Activated CD4-positive, CD25-positive, alpha-beta regulatory T cell (primary cell): ENCODE measurements at places on chromosomes 16 and 17.

DNA sequence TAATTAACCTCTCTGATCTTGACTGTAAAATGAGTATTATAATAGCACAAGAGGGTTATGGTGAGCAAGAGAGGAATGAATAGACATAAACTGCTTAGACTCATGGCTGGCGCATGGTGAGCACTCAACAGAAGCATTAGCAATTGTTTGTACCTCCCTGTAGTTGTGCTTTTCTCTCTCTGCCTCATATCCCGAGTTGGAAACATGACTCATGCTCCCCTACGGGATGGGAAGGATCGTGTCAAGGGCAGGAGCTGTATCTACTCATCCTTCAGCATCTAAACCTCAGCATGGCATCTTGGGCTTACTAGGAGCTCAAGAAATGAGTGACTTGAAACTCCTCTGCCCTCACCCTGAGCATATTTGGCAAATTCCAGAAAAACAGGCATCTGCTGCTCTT, 299.6 kb downstream of the MAP2K4 start:
- no peak for DNase-seq

DNA sequence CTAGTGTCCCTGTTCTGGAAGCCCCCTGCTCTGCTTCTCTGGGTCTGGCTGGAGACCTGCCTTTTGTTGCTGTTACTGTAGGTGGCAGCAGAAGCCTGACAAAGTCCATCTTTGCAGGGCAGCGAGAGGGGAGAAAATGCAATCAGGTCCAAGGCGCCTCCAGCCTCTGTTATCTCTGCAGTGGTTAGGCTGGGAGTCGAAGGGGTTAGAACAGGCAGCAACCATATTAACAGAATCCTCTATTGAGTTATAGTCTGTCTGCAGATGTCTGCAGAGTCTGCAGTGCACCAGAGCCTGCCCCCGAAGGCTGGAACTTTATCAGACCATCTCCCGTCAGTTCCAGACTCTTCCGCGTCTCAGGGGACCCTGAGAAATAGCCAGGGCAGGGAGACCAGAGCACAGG, 404.9 kb upstream of the EEF2KMT start:
- no peak for DNase-seq

- no peak for DNase-seq
Measured at GRCh38 chr16:57574086-57574485, 31.6 kb downstream of the ADGRG5 start.

DNA sequence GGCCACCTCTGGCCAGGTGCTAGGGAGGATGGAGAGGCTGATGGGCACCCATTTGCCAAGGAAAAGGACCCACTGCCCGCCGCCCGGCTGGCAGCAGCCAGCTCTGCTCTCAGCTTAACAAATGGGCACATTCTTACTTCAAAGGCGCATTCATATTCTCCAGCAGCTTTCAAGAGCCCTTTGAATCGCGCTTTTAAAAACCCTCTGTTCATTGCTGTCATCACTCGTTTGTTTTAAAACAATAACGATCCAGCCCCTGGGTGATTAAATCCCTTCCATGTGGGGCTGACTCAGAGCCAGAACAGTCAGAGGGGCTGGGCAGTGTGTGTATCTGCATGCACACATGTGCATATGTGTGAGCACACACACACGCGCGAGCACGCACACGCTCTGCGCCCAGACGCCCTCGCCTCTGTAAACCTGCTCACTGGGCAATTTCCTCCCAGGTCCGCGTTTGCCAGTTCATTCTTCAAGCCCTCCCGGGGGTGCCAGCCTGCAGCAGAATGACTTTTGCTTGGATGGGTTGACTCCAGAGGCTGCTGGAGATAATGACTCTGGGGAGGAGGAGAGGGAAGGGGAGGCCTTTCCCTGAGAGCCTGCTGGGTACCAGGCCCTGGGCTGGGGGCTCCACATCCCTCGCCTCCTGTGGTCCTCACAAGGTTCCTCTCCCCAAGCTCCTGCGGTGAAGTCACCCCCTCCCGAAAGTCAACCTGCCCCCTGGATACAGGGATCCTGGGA, 133.1 kb downstream of the SDK2 start:
- no peak for DNase-seq

DNA sequence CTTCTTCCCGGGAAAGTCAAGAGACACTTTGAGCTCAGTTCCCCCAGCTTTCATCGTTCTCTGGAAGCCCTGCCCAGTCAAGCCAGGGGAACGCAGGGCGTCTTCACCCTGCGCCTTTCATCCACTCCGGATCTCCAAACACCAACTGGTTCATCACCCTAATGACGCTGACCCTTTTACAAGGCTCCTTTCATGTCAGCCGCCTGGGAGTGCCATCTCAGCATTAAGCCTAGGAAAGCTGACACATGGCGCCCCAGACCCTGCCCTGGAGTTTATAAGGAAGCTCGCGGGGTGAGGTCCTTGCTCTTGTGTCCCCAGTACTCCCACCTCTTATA, 594 bp upstream of the DNAJC7 start:
- no peak for DNase-seq

DNA sequence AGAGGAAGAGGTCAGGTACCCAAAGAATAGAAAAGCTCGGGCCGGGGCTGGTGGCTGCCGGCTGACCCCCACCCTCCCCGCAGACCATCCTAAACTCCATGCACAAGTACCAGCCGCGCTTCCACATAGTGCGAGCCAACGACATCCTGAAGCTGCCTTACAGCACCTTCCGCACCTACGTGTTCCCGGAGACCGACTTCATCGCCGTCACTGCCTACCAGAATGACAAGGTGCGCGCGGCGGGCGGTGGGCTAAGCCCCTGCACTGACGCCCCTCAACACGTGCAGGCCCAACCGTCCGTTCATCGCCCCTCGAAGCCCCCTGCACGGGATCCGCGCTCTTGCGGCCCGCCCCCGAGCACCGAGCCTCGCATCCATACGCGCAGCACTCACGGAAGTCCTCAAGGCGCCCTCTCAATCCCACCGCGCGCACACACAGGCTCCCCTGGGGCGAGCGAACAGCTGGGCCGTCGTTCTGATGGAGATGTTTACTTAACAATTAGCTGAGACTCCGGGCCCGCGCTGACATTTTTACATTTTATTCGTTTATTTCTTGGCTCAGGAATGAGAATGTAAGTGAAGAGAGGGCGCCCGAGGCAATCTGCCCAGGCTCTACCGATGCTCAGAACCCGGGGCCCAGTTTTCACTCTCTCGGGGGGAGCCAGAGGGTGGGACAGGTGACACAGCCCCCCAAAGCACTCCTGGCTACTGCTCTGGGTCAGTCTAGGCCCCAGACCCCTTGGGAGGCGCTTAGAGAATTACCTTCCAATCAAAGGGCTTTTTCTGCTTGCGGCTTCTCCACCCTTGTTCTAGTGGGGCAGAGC, 3.5 kb downstream of the TBX2 start:
- DNase-seq: no peak

DNA sequence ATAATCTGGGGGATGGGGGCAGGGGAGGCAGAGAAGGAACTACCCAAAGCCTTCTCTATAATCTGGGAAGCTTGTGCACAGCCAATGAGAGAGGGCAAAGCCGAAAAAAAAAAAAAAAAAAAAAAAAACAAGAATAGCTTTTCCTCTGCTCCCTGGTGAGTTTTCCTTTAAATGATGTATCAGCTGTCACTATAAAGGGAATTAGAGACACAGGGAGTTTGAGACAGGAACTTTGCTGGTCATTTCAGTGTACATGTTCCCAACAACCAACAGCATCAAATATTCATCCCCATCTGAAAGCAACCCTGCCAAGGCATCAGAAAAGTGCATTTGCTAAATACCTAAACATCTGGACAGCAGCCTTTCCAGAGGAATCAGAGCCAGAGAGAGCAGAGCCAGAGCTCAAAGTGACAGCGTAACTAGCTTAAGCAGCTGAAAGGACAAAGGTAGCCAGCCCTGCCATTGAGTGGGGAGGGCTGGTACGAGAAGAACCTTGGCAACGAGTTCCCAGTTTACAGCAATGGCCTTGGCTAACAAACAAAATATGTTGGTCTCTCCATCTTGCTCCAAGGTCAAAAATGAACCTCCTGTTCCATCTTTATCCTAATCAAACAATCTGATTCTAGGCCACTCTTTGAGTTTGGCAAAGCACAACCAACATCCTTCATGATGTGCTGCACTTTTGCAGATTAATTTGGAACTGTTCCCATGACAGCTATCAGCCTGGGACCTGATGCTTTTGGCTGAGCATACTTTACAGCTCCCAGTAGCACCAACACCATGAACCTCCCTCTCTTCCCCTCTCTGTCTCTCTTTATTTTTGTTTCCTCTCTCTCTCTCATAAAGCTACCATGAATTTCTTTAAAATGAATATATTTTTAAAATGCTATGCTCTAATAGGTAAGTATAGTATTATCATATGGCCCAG, 143.7 kb upstream of the GNAO1 start:
- no peak for DNase-seq

DNA sequence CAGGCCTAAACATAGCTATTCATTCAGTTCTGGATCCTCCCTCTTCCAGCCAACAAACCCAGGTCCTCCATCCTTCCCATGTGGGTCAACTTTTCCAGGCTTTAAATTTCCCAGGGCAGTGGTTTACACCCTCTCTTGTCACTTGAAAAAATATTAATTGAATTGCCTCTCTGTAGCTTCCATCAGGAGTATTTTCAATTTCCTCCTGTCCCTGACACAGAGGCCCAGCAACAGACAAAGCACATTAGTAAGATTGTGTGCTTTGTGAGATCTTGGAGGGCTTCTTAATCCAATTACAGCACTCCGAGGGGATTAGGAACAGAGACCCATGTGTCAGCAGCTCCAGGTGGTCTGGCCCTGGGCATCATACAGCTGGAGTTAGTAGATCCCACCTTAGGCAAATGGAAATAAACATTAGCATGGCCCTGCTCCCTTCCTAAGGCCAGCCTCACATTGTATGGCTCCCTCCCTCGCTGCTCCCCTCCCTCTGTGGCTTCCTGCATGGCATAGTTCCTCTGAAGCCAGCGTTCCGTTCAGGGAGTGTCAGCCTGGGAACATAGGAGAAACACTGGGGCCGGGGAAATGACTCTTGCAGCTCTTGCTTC, 132.7 kb upstream of the HSBP1 start:
- no peak for DNase-seq

- no peak for DNase-seq
Measured at GRCh38 chr17:78977681-78977943, 2.1 kb downstream of the LGALS3BP start.

DNA sequence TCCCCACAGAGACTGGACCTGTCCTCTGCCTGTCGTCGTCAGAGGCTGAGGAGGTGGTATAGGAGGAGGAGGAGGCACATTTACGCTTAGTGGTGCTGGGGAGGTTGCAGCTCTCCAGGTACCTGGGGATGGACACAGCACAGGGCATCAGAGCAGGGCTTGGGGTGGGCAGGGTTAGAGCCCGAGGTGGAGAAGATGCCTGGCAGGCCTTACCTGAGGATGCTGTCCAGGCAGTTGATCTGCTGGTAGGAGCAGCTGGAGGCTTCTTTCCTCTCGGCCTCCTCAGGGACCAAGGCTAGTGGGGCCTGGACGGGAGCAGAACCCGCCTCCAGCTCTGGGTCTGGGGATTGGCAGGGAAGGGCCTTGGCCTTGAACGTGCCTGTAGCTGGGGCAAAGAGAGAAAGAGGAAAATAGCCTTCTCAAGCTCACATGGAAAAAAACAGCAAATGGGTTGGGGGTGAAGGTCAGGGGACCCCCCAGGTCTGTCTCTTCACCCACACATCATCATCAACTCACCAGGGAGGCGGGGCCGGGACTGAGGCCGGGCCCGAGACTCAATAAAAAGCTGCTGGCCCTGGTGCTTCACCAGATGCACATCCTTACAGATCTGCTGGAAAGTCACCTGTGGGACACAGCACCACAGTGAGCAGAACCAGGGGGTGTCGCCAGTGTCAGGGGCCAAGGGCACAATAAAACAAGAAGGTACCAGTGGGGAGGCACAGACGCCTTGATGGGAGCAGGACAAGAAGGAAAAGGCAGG, 5.6 kb downstream of the PER1 start:
- no peak for DNase-seq

GRCh38 chr17:15886804-15887203, 58.1 kb upstream of the ADORA2B start:
- DNase-seq: no peak

- no peak for DNase-seq
Measured at GRCh38 chr16:3748307-3748706, 31.0 kb upstream of the TRAP1 start.

GRCh38 chr17:47695429-47696376, 1.7 kb downstream of the TBKBP1 start:
- DNase-seq: no peak

DNA sequence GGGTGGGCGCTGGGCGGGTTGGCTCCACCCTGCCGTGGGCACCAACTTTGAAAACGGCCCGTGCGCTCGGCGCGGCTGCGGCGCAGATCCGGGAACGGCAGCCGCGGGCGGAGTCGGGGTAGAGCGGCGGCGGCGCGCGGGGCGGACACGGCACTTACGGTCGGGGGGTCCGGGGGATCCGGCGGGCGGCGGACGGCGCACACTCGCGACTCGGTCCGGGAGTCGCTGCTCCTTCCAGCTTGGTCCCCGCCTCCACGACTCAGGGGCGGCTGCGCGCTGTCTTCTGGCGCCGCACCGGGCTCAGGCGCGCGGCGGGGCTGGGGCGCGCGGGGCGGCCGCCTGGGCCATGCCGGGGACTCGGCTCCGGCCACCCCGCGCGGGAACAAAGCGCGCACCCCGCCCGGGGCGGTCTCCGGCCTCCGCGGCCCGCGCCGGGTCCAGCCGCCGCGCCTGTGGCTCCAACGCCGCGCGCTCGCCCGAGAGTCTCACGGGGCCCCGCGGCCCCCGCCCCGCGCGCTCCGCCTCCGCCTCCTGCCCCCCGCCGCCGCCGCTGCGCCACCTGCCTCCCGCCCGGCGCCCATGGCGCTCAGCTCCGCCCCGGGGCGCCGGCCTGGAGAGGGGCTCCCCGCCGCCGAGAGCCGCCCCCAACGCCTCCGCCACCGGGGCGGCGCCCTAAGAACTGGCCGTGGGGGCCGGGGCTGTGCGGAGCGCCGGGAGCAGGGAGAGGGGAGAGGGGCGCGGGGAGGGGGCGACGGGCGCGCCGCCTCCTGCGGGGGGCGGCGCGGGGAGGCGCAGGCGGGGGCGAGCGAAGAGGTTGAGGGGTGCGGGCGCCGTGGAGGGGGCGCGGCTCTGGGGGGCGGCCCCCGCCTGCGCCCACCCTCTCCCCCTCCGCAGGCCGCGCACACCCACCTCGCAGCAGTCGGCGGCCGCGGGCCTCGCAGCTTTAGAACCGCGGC, 35.9 kb downstream of the CBFA2T3 start:
- no peak for DNase-seq
